ENCODE measurements at places on chromosomes 13 and 19.

- no peak for DNase-seq
Measured at GRCh38 chr19:28971513-28971912, 241.4 kb downstream of the UQCRFS1 start.

DNA sequence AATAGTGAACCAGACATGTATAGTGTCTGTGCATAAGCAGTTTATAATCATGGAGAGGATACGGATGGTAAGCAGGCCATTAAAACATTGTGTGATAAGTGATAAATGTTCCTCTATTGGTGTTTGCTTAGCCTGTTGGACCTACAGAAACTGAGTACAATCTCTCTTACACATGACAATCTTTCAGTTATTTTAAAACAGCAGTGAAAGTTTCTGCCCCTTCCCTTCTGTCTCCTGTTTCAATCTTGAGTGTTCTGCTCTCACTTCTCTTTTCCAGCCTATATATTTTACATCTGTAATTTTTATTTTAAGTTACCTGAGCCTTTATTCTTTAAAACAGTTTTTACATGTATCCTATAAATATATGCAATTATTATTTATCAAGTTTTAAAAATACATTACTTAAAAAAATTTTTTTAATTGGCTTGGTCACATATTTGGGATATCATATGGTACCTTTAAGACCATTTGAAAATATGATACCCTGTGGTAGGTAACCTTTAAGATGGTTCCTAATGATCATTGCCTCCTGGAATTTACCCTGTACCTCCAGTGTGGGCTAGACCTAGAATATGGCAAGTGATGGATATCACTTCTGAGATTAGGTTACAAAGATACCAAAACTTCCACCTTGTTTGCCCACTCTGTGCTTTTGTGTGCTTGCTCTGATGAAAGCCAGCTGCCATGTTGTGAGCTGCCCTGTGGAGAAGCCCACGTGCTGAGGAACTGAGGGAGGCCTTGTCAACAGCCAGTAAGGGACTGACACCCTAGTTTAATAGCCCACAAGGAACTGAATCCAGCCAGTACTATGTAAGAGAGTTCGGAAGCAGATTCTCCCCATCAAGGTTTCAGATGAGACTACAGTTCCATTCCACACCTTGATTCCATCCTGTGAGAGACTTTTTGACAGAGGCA, 99.3 kb downstream of the DHRS12 start:
- no peak for DNase-seq

DNA sequence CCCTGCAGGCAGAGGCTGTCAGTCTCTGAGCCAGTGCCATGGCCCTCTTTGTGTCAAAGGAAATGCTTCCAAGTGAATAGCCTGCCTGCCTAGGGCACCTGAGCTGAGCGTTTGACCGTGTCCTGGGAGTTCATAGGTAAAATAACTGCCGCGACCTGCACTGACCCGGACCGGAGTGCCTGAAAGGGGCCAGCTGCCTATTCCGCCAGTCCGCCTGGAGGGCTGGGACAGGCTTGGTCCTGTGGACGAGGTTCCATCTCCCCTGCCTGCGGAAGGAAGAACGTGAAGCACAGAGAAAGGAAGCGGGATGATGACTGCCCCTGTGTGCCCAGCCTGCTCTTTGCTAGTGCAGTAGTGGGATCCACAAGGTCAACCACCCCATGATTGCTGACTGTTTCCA, 17.5 kb upstream of the ZNF492 start:
- DNase-seq, result no peak

DNA sequence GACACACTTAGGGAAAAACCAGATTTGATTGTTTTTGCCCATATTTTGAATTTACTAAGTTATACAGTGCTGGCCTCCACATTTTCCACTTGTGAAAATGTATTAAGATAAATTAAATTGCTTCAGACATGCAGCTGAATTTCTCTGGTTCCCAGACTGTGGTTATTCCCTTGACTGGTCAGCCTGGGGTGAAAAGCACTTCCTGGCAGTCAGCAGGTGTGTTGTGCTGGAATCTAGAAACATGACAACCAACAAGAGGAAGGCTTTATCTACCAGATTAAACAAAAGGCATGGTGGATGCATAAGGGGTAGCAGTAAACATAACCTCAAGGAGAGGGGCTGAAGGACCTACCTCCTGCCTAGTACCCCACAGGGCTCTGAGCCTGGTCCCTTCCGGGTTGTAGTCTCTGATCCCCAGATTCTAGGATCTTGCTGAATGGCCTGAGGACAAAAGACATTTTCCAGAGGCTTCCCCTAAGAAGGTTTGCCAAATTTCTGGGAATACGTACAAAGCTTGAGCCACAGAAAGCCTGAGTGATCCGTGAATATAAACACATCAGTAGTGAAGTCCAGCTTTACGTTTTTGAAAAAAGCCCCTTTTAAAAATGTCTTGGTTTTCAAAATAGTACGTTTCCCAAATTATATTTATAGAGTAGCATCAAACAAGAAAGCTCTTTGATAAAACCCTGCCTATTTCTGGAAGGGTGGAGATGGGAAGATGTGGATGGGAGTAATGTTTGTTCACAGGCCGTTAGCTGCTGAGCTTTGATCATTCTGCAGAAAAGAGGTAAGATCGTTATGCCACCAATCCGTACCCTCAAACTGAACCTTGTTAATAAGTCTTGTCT, 133.4 kb downstream of the LACC1 start:
- DNase-seq, result no peak

- no peak for DNase-seq
Measured at GRCh38 chr13:36207672-36208071, 6.7 kb downstream of the SOHLH2 start.

- DNase-seq, result no peak
Measured at GRCh38 chr19:30036154-30037129, 94.4 kb downstream of the URI1 start.

DNA sequence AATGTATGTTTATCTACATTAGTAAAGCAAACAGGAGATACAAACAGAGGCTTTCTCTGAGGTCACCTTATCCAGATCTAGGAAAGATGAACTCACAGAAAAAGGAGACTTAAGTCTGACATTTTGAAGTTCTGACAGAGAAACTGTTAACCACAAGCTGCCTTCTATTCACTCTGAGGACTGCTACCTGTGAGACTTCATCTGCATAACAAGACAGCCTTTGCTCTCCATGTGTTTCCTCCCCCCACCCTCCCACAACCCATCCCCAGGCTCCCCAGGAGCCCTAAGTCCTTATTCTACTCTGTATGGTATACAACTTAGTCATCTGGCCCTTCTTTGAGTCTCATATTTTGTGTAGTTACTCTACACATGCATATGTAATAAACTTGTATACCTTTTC, 699.0 kb downstream of the FGF9 start:
- DNase-seq, result no peak

GRCh38 chr13:36736119-36736726, 62.4 kb downstream of the SERTM1 start:
- DNase-seq, result no peak

DNA sequence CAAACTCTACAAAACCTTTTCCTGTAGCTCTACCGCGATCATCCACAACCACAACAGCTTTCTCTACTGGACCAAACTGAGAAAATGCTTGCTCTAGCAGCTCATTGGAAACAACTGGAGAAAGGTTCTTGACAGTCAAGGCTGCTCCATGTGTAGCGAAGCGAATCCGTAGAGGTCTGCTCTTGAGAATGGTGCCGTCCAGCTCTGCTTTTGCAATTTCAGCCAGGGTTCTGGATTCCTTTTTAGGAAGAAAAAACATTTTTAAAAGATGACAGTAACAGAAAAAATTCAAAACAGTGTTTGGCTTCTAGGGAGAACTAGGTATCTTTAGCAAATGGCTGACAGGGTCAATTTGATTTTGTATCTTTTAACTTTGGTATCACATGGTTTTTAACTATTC, 10.4 kb downstream of the PSPC1 start:
- no peak for DNase-seq

GRCh38 chr13:110907301-110907700, 7.6 kb downstream of the ANKRD10 start:
- no peak for DNase-seq

DNA sequence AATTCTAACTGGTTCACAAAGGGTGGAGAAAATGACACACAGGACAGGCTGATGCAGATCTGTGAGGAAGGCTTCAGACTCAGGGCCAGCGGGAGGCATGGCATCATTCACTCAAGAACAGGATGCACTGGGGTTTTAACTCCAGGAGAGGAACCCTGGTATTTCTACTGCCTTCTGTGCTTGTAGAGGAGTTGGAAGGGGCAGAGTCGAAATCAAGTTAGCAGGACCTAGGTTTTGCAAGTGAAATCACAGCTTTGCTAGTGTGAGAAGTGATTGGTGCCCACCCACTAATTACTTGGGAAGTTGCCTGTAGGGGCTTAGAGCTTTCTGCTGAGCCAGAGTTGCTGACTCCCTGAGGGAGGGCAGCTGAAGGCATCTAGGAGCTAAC, 92.7 kb downstream of the AKAP11 start:
- DNase-seq, result no peak

DNA sequence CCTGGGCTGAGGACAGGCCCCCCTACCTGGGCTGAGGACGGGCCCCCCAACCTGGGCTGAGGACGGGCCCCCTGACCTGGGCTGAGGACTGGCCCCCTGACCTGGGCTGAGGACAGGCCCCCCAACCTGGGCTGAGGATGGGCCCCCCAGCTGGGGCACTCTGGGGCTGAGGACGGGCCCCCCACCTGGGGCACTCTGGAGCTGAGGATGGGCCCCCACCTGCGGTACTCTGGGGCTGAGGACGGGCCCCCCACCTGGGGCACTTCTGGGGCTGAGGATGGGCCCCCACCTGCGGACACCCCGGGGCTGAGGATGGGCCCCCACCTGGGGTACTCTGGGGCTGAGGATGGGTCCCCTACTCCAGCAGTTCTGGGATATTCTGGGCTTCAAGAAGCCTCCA, 65.5 kb downstream of the RASA3 start:
- DNase-seq, result no peak

DNA sequence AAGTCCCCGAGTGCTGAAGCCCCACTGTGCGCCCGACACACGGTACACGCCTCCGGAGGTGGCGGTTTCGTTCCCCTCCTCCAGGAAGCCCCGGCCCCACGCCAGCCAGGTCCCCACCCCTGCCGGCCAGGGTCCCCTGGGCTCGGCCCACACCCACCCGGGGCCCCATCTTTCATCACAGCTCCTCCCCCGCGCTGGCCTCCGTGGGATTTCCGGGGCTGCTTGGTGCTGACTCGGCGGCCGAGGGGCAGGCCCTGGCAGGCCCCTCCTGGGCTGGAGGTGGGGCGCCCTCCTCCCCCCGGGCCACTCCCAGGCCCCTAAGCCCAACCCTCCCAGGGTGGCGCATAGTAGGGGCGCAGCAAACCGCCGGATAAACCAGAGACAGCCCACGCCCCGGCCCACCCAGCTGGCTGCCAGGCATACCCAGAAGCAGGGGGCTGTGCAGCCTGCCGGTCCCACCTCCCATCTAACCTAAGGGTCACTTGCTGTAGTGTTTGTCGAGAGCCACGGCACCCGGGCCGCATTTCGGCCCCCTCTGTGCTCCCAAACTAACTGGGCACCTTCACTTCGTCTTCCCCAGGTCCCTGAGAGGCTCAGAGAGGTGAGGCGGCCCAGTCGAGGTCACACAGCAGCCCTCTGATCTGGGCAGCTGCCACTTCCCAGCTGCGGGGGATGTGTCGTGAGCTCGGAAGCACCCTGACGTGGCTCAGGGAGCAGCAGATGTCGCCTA, 6.6 kb downstream of the ZBTB7A start:
- peak; percentile 53 for DNase-seq

DNA sequence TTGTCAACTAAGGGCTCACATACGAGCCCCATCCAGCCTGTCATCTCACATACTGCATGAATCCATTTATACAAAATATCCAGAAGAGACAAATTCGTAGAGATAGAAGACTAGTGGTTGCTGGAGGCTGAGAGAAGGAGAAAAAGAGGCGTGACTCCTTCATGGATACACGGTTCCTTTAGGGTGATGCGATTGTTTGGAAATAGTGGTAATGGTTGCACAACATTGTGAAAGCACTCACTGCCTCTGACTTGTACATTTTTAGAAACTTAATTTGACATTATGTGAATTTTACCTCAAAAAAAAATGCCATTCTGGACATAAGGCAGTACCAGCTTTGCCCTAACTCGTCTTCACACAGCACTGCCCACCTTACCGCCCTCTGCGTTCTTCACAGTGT, 27.3 kb downstream of the IGFL1 start:
- no peak for DNase-seq

DNA sequence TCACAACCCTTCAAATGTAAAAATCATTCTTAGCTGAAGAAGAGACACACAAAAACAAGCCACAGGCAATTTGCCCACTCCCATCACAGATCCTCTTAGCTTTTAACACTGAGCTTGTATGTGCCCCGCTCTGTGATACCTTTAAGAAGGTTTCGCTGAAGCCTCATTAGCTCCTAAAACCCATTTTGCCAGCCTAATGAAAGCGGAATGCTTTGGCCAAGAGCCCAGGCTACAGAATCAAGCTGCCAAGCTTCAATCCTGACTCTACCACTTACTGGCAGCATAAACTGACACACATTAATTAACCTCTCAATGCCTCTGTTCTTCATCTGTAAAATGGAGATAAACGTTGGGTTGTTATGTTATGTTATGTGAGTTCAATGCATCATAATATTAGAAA, 10.5 kb downstream of the ZNF112 start:
- DNase-seq, result no peak

GRCh38 chr13:79541426-79542049, 60.6 kb downstream of the NDFIP2 start:
- no peak for DNase-seq

- no peak for DNase-seq
Measured at GRCh38 chr13:99542788-99543406, 41.6 kb downstream of the TM9SF2 start.

DNA sequence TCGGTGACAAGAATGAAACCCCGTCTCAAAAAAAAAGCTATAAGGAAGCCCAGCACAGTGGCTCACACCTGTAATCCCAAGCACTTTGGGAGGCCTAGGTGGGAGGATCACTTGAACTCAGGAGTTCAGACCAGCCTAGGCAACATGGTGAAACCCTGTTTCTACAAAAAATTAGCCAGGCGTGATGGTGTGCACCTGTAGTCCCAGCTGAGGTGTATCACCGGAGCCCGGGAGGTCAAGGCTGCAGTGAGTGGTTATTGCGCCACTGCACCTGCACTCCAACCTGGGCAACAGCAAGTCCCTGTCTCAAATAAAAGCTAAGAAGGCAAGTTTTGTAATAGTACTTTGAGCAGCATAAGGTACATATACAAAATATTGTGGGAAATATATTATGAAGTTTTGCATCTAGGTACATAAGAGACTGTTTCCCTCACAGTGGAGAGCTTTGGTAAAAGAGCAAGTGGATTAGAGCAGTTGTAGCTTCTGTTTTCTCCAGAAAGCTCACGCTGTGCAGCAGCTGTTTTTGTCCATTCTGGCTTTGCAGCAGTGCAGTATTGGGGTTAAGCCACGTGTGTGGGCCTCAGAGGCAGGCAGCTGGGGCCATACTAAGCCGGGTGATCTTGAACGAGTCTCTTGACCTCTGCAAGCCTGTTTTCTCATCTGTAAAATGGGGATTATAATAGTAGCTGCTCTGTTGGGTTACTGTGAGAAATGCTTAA, 35.4 kb downstream of the ARHGAP35 start:
- DNase-seq, result no peak

DNA sequence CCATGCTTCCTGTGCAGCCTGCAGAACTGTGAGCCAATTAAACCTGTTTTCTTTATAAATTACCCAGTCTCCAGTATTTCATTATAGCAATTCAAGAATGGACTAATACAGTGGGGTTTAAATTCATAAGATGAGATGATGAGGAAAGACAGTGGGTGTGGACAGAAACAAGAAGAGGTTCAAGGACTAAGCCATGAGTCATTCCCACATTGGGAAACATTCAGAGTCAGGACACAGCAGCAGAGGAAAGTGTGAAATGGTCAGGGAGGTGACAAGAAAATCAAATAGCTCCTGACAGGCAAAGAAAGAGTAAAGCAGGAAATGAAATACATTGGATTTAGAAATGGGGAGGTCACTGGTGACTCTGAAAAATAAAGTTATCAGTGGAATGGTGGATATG, 9.1 kb downstream of the ZNF841 start:
- no peak for DNase-seq

Data from T-helper 1 cell (primary cell).